ENCODE measurements at places on chromosomes 1 and 21.

DNA sequence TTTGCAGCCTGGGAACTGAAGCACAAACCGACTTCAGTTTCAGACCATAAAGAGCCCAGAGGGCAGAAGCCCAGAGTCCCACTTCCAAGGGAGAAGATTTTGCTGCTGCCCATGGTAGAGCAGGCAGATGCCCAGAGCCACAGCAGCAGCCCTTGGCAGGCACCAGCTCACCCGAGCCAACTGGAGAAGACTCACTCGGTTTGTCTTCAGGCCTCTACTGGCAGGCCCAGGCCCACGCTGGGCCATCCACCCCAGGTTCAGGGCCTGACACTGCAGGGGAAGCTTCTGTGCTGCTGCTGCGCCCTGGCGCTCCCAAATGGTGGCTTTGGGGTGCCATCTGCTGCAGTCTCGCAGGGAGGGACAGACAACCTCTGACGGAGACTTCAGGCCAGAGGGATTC lies 33.3 kb downstream of the SLC66A1 start:
- DNase-seq, result no peak

DNA sequence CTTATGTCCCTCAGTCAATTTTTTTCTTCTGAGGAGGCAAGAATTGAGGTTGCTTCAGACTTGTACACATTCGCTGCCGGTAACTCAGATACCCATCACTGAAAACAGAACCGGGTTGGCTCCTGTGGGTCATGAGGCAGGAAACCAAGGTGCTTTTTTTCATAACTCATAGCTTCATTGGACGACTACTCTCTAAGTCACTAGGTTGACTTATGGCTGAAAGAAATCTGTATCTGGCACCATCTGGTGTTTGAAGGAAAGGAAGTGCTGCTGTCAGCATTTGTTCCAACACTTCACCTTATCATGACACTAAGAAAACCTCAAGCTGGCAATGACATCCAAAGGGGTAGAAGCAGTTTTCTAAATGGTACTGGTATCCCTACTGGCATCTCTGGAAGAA lies 82.3 kb downstream of the TBX19 start:
- DNase-seq, result no peak

DNA sequence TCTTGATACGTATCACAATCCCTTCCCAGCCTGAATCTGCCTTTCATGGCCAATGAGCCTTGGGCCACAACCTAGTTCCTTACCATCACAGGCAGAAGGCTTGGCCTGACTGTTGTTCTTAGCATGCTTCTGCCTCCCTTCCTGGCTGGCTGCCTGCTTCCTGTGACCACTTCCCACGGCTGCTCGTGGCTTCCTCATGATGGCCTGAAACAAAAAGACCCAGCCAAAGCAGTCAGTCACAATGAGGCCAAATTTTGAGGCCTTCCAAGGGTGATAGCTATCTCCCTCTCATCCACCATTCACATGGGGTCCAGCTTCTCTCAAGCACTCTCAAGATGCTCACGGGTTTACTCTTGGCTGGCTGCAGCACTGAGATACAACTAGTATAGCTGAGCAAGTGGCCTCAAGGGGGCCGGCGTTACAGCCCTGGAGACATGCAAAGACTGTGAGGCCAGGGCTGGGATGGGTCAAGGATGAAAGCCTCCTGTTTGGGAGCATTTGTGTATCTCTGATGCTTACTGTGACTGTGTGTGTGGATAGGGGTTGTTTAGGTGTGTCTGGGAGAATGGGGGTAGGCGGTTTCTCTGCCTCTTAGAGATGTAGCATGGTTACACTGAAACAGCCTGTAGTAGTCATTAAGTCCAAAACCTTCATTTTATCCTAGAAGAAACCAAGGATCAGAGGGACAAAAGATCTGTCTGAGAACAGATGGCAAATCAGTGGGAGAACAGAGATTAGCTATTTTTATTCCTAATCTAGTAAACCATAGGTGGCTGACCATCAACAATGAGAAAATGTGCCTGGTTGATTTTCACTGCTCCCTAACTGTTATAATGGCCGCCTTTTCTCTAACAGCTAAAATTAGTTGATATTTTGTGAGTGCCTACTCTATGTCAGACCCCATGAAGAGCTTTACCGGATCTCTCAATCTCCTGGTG lies 5.4 kb upstream of the TOE1 start:
- DNase-seq, result no peak

DNA sequence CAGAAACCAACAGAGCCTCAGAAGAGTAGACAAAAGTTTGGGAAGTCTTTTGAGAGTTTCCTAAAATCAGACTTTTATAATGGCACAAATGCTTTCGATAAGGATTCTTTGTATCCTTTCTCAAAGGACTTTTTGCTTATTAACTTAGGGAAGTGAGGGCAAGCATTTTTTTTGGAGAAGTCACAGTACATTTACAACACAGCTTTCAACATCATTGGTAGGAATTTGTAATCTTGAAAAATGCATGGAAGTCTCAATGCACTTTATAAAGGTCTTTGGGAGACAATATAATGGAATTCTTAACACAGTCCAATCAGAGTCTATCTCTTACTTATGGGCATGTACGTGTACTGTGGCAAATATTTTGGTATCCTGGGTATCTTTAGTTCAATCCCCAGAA lies 325.8 kb upstream of the NR5A2 start:
- DNase-seq, result no peak

DNA sequence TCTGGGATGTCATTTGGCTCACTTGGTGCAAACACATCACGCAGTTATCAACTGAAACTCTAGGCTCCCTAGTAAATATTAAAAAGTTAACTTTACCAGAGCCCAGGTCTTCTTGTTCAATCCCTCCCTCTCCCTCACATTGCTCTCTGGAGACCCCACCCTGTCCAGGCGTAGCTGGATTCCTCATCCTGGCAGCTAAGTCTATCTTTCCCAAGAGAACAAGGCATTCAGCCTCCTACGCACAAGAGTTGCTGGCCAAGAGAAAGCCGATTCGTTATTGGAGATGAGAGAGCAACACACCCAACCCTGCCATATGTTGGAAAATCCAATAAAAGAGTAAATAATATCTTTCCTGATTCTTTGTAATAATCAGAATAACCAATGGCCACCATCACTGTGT lies 117.9 kb downstream of the SLC30A10 start:
- DNase-seq, result no peak

DNA sequence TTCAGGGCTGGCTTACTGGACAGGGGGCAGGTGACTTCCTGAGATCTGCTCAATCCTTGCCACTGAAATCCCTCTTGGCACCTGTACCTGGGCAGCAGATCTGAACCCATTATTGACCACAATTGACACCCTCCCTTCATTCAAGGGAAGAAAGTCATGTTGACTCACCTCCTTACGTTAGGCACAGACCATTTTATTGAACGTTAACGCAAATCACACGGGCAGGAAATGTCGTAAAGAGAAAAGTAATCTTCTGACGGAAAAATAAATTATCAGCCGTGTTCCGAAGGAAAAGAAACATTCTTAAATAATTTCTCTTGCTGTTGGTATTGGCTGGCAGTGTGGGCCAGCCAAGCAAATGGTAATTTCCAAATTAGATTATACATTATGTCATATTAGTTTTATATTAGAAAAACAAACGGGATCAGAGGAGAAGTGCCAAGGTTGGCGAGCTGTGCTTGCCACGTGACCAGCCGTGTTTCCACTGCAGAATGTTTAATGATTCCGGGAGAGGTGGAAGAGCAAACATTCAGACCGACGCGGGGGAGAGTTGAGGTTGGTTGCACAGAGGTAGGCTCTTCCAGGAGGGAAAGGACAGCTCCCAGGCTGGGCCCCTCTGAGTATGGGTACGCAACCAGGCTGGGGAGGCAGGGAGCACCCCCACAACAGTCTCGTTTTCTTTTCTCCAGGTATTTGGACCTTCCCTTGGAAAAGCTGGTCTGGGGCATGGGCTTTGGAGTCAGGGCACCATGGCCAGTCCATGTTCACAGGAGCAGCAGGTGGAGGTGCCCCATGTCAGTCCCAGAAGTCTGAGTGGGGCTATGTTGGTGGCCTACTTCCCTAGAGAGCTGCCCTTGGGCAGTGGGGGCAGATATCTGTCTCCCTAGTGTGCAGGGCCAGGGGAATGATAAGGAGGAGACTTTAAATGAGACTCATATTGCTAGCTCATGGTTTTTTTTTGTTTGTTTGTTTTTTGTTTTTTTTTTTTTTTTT lies 121.1 kb downstream of the FOXD2 start:
- DNase-seq, result no peak

DNA sequence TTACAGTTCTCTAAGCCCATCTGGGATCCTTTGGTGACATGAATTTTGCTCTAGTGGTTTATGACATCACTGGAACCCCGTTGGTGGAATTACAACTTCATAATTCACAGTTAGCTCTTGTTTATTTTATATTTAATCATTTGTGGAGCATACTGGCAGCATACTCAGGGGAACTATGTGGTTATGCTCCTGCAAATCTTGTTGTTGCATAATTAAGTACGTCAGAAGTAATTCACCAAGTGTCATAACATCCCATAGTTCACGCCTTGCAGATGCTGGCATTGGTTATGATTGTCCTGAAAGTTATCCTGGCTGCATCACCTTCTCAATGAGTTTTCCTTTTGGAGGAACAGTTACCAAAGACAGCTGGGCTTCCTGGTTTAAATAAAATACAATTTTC lies 16.5 kb downstream of the PRRX1 start:
- no peak for DNase-seq

GRCh38 chr1:20660847-20661206 lies 342 bp downstream of the DDOST start:
- no peak for DNase-seq

DNA sequence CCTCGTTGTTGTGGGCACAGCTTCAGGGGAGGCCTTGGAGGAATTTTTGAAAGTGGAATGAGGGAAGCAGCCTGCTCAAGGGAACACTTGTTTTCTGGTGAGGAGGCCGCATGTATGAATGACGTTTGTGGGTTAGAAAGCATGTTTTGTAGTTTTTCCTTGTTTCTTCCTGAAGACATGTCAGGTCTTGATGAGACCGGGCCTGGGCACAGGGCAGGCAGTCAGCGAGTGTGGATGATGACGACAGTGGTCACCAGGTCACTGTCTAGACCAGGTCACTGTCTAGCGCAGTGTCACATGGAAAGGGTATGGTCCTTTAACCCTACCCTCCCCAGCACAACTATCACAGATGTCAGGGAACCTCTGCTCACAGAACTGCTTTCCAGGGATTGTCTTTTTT lies 7.3 kb downstream of the PSEN2 start:
- no peak for DNase-seq

- no peak for DNase-seq
Measured at GRCh38 chr21:15192243-15192642, 127.4 kb upstream of the NRIP1 start.

DNA sequence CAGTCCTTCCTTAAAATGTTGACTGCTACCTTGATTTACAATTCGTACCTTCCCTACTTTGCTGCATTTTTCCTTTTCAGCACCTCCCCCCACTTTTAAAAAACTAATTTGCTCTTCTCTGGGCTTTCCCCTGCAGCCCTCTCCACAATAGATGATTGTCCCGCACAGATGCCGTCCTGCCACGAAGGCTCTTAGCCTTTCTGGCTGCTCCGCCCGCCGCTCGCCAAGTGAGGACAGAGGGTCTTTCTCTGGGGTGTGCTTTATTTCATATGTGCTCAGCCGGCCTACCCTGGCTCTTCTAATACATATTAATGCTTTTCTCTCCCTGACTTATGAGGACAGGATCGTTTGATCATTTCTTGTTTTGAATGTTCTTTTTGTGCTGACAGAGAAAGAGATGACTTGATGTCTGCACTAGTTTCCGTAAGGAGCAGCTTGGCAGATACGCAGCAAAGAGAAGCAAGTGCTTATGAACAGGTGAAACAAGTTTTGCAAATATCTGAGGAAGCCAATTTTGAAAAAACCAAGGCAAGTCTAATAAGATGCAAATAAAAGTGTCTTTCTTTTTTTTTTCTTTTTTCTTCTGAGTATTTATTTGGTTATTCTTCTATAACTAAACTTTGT lies 60.6 kb downstream of the SDCCAG8 start:
- no peak for DNase-seq

GRCh38 chr1:10339815-10340214 lies 59.0 kb upstream of the PGD start:
- no peak for DNase-seq

GRCh38 chr1:221747839-221748238 lies 6.0 kb upstream of the DUSP10 start:
- no peak for DNase-seq

- no peak for DNase-seq
Measured at GRCh38 chr1:100219883-100220282, 29.8 kb downstream of the DBT start.

DNA sequence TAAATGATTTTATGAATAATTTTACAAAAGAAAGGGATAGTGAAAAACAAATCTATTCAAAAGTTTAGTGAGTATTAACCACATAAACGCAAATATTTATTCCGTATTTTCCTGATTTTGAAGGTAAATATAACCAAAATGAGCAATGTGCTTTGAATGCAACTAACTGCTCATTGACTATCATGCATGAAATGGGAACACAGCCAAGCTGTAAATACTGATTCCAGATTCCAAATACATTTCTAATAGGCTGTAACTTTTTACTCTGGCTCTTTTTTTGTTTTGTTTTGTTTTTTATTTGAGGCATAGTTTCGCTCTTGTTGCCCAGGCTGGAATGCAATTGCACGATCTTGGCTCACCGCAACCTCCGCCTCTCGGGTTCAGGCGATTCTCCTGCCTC lies 41.8 kb downstream of the SELENOF start:
- no peak for DNase-seq

DNA sequence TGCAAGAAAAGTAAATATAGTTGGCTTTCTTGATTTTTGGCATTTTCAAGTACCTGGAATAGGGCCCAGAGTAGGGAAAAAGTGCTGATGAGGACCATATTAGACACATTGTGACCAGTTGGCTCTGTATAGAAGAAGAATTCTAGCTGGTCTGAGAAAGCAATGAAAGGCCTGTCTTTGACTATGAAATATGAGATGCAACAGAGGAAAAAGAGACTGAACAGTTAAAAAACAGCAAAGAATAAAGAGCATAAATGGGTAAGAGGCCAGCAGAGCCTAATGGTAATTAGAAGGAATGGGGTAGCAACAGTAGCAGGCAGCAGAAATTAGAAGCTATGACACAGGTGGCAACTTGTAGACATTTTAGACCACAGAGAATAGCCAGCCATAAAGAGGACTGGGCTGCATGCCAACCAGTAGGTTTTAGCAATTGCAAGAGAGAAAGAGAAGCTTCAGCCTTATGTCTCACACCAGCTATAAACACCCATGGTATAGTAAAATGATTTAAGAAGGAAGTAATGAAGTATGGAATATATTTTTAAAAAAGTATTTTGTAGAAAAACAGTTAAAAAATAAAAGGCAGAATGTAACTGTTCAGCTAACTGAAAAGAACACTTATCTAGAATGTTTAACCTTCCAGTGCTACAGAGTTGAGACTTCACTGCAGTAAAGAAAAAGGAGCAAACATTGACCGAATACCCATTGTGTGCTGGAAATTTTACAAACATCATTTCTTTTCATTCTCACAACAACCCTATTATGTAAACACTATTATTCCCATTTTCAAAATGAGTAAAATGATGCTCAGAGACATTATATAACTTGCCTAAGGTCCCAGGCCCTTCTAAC lies 114.1 kb downstream of the LHX4 start:
- no peak for DNase-seq

- DNase-seq, result no peak
Measured at GRCh38 chr1:175155473-175155856, 37.1 kb downstream of the KIAA0040 start.
